Inflammatory macrophage (primary cell): ENCODE measurements at places on chromosomes 5 and 9.

DNA sequence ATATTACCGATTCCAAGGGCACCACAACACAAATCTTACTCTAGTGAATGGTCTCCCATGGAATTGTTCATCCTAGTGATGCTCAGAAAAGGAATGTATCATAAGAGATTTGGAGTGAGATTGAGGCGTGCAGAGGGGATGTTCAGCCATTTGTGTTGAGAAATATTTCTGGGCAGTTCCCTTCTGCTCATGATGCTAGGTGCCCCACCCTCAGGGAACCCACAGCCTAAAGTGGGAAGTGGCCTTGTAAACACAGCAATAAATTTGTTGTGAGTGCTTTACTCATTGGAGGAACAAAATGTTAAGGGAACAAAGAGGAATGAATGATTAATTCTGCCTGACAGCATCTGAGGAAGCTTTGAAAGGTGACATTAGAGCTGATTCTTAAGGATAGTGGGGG is 129.9 kb downstream of the TLE4 start:
- DNase-seq = peak; percentile 93

DNA sequence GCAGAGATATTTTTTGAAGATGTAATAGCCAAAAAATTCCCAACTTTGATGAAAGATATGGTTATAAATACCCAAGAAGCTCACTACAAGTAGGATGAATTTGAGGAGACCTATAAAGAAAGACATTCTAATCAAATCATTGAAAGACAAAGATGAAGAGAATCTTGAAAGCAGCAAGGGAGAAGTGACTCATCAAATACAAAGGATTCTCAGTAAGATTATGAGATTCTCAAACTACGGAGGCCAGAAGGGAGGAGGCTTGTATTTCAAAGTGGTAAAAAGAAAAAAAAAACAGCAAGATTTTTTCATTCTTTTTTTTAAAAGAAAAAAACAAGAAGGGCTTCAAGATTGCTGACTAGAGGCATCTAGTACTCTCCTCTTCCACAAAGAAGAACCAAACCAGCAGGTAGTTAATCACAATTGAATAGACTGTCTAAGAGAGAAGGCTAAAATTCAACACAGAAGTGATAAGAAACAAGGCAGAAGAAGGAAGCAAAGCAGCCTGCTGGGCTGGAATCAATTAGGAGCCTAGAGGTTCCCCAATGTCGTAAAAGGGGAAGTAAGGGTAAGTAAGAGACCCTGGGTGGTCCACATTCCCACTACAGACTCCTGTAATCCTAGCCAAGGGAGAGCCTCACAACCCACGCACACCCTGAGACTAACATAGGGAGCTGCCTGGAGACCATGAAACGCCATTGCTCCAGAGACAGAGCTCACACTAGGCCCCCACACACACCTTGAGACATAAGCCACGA is 59.1 kb upstream of the NIPAL4 start:
- no peak for DNase-seq

- no peak for DNase-seq
Observed at GRCh38 chr5:136089791-136090190, 42.9 kb upstream of the SMAD5 start.

DNA sequence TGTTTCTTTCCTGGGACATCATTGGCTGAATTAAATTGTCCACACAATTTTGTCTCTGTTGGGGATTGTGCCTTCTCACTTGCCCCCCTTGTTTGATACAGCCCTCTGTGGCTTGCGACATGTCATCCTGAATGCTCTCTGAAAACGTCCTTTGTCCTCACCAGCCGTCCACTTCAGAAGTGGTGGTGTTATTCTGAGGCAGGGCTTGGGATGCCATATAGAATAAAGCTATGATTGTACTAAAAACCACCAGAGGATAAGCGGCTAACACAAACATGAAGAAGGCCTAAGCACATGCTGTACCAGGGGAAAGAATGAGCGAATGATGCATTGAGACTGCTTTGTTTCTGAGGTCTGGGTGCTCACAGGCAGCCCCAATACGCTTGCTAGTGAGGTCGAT is 3.5 kb upstream of the SNX30 start:
- no peak for DNase-seq
